ELF-1 (cell line): ENCODE measurements at places on chromosomes 1 and 21.

GRCh38 chr1:24501371-24502064, 1.1 kb upstream of the RCAN3 start:
- DNase-seq, result peak; percentile 27

- no peak for DNase-seq
Observed at GRCh38 chr1:183032122-183032921, 9.1 kb downstream of the LAMC1 start.

- DNase-seq, result no peak
Observed at GRCh38 chr1:53438427-53439336, 20.5 kb upstream of the DMRTB1 start.

GRCh38 chr1:233993651-233994050, 89.2 kb downstream of the SLC35F3 start:
- no peak for DNase-seq

DNA sequence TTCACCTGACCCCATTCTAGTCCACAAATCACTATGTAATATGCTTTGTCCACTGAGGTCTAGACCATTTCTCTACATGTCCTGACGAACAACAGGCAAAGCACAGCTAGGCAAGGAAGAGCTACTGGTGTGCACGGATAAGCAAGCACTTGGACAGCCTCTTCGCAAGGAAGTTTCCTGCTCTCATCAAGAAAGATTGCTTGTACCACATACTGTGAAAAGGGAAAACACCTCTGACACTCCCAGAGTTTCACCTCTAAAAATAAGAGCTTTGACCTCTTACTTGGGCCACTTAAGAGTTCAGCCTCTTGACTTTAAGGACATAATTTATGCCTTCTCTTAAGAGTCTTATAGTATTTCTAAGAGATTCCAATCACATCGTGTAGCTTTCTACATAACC, 36.0 kb upstream of the LPAR3 start:
- no peak for DNase-seq
